Stimulated activated CD4-positive, alpha-beta T cell treated with anti-CD3 and anti-CD28 coated beads, Interleukin-2, amount 100 ng/mL, for 24 hours (primary cell): ENCODE measurements at places on chromosomes 4 and X.
A peak's percentile ranks its signal among the peaks of the same experiment; 100 is the strongest.

GRCh38 chr4:123443401-123444289, 47.0 kb downstream of the SPRY1 start:
- DNase-seq = peak; percentile 38

DNA sequence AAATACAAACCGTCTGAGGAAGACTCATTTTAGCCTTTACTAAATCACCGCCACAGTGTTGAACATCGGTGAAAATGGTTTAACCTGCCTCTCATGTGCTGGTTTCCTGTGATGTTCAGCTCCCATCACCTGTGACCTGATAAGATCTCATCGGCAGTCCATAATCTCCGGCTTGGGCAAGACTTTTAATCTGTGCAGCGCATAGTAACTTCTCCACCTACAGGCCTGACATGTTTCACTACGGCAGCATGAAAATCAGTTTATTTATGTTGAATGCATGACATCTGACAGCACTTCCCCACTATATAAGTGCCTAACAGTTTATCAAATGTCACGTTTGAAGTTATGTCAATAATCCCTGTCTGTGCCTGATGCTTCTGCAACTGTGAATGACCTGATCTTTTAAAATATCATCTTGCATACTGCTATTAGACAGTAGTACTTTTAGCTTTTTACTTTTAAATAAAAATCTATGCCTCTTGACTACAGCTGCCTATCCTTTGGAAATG, 1919.8 kb upstream of the AGA start:
- DNase-seq = no peak

DNA sequence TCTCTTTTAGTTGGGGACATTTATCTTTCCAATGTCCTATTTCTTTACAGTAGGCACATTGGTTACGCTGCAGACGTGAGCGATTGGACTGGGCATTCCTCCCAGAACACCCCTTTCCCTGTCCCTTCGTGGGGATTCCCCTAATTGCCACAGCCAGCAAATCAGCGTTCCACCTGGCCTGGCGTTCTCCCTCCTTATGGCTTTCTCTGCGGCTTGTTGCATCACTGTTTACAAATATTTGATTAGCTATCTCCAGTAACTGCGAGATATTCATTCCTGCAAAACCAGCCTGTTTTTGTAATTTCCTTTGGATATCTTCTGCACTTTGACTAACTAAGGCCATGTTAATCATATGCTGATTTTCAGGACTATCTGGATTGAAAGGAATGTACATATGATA, 202.5 kb upstream of the KLF8 start:
- no peak for DNase-seq

GRCh38 chr4:89365776-89366175, 58.2 kb upstream of the GPRIN3 start:
- no peak for DNase-seq

- no peak for DNase-seq
Observed at GRCh38 chr4:169810325-169811323, 52.9 kb upstream of the HPF1 start.

GRCh38 chr4:24601121-24601520, 16.8 kb upstream of the DHX15 start:
- DNase-seq = no peak

GRCh38 chr4:89212666-89213381, 94.8 kb downstream of the GPRIN3 start:
- DNase-seq = no peak

DNA sequence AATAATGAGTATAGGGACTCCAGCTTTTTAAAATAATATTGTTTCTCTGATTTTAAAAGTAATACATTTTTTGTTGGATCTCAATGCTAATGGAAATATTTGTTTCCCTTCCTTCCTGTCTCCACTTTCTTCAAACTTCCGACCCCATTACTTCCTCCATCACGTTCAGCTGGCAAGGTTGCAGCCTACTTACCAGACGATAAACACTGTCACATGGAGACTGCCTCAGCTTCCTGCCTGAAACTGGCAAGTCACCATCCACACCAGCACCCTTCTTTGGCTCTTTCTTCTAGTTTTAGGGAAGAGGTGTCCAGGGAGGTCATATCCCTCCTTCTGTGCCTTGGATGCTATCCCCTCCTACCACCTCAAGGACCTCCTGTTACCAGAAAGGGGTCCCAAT, 3.4 kb upstream of the INTU start:
- no peak for DNase-seq

DNA sequence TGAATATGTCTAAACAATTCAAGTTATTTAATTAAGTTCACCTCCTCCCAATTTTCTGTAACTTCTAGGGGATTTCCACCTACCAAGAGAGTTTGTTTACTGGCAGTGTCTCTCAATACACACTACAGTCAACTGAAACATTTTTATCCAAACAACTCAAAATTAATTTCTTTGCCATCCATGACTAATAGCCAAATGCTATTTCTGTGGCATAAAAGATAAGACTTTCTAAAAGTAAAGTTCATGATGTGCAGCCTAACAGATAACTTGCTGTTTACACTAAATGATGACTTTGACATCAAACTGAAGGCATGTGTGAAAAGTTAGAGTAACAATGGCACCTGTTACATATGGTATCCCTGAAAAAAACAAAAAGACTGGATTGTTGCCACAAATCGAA, 7.3 kb downstream of the TAB3 start:
- DNase-seq = no peak

- peak; percentile 24 for DNase-seq
Observed at GRCh38 chr4:48546336-48546735, 56.3 kb downstream of the ZAR1 start.

DNA sequence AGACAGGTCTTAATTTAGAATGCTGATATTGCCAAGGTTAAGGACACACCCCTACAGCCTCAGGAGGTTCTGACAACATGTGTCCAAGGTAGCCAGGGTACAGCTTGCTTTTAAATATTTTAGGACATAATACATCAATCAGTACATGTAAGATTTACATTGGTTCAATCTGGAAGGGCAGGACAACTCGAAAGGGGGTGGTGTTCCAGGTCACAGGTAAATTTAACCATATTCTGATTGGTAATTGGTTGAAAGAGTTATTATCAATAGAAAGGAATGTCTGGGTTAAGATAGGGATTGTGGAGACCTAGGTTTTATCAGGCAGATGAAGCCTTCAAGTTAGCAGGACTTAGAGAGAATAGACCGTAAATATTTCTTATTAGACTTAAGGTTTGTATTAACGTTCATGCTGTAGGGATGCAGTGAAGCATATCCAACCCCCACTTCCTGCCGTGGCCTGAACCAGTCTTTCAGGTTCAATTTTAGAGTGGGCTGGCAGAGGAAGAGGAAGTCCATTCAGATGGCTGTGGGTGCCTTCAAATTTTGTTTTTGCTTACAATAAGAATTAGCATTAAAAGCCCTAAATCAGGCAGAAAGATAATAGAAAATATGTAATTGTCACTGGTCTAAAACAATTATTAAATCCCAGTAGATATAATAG, 136.5 kb upstream of the GALNTL6 start:
- no peak for DNase-seq

DNA sequence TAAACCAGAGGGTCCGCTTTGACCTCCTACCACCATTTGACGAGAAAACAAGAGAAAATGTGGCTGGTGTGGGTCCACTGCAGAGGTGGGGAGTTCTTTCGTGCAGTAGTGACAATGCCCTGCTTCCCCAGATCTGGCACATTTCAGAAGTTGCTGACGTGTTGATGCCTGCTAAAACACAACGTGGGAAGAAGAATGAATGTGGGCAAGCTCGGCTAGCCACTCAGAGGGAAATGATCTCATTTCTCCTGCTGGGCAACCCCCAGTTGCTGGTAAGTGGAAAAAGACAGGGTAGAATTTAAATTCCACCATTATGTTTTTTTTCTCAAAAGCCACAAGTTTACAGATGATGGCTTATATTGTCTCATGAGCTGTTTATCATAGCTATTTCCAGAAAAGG, 77.9 kb downstream of the LUZP4 start:
- DNase-seq = no peak

DNA sequence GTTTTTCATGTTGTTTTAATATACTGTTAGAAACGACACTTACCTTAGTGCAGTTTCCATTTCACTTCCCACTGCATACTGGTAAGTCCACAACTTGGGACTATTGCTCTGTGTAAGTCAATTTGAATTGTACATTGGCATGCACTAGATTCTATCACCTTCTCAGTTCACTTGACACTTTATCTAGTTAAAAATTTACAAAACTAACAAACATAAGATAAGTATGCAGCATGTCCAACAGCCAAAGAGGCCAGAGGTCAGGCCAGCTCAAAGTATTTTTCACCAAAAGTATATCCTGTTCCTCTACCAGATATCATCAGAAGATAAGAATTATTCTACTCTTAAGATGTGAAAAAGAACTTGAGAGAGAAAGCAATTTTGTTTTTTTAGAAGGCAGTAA, 75.9 kb downstream of the QRFPR start:
- no peak for DNase-seq

DNA sequence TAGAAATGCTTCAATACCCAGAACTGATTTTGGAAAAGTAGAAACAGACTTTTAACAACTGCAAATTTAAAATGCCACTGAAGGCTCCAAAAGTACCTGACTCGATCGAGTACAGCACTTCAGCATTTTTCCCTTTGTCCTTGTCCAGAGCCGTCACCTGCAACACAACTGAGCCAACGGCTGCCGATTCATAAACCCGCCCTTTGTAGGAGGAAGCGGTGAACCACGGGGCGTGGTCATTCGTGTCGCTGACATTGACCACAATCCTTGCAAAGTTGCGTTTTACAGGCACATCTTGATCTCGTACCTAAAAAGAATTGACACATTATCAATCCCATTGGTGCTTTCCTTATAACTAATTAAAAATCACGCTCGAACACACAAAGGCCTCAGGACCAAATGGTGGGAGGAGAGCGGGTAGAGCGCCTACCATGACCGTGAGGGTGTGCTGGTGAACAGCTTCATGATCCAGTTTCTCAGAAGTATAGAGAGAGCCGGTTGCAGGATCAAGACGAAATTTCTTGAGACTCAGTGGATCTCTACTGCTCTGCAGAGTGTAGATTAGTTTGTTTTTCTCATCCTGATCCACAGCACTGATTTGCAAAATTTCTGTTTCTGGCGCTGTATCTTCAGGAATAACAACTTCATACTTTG, 72.8 kb upstream of the MTNR1A start:
- DNase-seq = peak; percentile 6

DNA sequence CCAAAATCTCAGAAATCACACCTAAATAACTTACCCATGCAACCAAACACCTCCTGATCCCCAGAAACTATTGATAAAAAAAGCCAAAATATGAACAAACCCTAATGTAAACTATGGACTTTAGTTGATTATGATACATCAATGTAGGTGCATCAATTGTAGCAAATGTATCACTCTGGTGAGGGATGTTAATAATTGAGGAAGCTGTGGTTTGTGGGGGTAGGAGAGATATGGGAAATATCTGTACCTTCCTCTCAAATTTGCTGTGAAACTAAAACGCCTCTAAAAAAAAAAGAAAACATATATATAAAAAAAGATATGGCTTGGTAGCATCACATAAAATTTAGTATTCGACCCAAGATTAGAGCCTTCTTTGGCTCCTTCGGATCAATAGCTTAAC, 144.3 kb upstream of the CPEB2 start:
- no peak for DNase-seq

DNA sequence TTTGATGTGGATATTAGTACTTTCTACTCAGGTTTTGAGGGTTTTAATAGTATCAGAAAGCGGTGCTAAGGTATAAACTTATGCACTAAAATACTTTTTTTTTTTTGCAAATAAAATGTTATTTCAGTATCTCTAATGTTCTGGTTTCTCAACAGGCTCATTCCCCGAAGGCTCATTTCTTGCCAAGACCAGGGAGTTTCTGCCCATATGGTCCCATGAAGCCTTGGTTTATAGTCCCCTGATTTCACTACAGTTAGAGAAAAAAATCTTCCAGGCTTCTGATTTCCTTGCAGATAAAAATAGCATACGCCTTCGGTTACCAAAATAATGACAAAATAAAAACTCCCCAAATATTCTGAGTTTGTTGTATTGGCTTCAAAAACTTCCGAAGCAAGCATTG, 814.2 kb upstream of the PABPC4L start:
- DNase-seq = no peak

DNA sequence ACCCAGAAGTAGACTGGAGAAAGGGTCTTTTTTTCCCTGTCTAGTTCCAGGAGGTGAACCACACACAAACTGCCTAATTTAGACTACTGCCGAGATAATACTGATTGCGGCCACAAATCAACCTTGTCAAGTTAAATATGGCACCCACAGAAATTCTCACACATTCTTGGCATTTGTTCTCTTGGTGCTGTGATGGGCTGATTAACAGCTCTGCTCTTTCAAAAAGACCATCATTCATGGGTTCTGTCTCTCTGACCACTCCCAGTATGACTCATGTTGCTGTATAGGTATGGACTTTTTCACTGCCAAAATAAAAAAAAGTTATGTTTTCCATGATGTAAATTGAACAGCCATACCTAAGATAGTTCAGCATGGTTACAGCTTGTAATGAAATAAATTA, 1003.5 kb upstream of the LCORL start:
- no peak for DNase-seq

- DNase-seq = no peak
Observed at GRCh38 chr4:183297675-183298074, 22.4 kb downstream of the CLDN22 start.

DNA sequence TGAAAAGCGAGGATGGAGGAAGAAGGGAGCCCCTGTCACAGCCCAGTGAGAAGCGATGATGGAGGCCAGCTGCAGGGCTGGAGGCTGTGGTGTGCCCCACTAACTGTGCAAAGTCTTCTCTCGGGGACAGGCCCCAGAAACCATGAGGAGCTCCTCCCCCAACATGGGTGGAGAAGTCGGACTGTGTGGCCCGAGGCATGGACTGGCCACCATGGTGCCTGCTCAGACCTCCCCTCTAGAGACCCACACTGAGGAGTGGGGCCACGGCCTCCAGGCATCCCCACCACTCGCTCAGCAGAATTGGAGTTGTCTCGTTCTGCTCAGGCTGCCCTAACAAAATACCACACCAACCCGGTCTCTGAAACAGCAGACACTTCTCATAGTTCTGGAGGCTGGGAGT, 12.2 kb upstream of the PDE6B start:
- DNase-seq = no peak

DNA sequence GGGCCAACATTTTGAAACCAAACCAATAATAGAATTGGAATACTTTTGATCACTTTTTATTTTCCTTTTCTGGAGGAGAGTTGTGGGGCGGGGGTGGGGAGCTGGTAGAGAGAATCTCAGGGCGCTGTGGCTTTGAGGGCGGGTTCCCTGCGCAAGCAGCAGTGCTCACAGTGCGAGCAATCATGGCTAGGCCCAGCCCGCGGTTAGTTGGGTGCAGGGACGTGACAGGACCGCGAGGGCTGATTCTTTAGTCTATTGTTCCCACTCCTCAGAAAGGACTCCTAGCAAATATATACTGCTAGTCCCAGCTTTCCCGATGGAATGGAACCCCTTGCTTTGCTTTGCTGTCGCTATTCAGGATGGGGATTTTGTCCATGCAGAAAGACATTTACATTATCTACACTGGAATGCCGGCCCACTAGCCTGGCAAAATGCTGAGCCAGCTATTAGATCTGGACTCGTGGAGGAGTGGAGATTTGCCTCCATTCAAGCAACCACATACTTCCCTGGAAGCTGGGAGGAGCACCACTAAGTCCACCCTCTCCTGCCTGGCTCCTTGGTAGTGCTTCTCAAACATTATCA, 23.9 kb upstream of the APLN start:
- peak; percentile 38 for DNase-seq
